ENCODE measurements at places on chromosomes 3 and 15. TPM values are rescaled to one million over a fixed set of nuclear protein-coding genes. Genes with fewer than 3 reads are reported as not detected.

- DNase-seq = no peak
Measured at GRCh38 chr3:127439621-127440020, 150.9 kb downstream of the TPRA1 start.

GRCh38 chr15:76901965-76902364 is 3.2 kb downstream of the SCAPER start:
- no peak for DNase-seq

Gene CPEB1
- total RNA-seq = 0.75 TPM

DNA sequence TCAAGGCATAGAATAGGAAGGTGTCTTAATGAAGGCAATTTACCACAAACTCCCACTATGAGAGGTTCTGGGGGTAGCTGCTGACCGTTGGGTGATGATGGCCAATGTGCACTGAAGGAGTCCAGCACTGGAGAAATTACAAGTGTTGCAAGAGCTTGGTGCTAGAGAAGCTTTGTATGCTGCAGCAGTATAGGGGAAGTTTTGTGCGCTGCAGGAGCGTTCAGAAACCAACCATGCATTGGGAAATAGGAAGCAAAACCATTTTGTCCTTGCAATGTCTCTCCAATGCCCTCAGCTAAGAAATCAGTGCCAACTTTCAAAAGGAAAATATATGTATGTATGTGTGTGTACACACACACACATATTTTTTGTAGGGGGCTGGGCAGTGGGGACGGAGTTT is 441.6 kb upstream of the NAALADL2 start:
- DNase-seq = no peak

DNA sequence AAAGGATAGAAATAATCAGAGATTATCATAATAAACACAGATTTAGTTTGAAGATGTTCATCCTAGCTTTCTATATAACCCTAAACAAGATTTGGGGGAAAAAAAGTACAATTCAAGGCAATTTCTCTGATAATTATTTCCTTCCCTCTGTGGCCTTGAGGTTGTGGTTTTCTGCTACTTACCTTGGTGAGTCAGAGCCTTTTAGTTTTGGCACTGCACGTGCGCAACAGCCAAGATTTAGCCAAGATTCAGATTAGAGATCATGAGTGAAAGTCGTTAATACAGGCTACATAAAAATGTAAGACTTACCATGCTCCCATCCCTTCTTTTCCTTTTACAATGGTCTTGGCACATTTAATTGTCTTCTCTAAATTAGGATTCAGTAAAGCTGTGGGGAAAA is 6.7 kb downstream of the LYZL4 start:
- DNase-seq = no peak

DNA sequence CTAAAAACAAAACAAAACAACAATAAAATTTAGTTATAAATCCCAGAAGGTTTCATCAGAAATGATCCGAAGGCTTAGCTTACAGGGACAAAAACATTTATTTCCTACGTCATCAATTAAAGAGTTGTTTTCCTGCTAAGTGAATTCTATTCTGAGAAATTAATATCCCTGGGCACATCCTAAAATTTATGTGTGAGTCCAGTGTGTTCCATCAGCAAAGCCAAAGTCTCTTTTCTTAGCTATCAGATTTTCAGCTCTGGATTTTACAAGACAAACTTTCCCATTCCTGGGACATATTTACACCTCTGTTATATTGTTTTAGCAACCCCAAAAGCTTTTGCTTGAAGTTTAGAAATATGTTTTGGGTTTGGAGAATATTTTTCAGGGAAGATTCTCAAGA is 4.4 kb upstream of the TMC3 start:
- DNase-seq = no peak

DNA sequence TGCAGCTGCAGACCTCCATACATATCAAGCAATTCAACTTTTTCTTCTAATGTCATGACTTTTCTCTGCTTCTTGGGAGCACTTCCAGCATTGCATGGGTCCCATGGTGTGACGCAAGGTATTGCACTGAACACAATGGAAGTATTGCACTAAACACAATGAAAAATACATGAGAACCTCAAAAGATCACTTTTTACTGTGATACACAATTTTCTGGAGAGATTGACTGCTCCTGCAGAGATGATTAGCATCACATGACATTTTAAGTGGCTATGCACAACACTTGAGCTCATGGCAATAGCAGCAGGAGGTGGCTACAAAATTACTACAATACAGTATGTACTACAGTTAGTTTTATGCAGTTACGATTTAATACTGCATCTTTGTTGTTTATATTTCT is 113.5 kb upstream of the BHLHE40 start:
- no peak for DNase-seq

- no peak for DNase-seq
Measured at GRCh38 chr3:140758791-140759444, 81.1 kb downstream of the TRIM42 start.

GRCh38 chr3:108380128-108380795 is 83.9 kb downstream of the HHLA2 start:
- no peak for DNase-seq

- no peak for DNase-seq
Measured at GRCh38 chr3:89173546-89173945, 66.1 kb downstream of the EPHA3 start.

Gene NOX5
- 0.08 TPM for total RNA-seq

Gene ANKUB1
- not detected for total RNA-seq

Gene MED12L
- total RNA-seq = 0.86 TPM

Gene ATP13A5
- total RNA-seq = not detected

Gene FOXB1
- not detected for total RNA-seq

- DNase-seq = no peak
Measured at GRCh38 chr15:33159726-33160453, 34.6 kb downstream of the FMN1 start.

Gene TPRG1
- 8.8 TPM for total RNA-seq

GRCh38 chr3:16908016-16908807 is 23.5 kb downstream of the PLCL2 start:
- DNase-seq = no peak

Gene PSTPIP1
- total RNA-seq = 3.5 TPM

DNA sequence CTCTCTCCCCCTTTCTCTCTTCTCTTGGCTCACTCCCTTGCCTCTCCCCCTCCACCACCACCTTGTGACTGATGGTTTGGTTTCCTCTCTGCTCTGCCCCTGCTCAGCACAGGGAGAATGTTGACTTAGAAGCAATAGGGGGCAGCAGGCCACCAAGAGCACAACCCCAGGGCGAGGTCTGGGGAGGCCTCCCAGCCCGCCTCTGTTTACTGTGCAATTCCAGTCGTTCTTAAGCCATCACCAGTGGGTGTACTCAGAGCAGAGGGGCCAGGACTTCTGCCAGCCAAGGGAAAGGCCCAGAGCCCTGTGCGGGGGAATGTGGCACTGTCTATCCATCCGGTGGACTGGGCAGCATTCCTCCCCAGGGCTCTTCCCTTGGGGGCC is 5.7 kb upstream of the APEH start:
- DNase-seq = no peak

DNA sequence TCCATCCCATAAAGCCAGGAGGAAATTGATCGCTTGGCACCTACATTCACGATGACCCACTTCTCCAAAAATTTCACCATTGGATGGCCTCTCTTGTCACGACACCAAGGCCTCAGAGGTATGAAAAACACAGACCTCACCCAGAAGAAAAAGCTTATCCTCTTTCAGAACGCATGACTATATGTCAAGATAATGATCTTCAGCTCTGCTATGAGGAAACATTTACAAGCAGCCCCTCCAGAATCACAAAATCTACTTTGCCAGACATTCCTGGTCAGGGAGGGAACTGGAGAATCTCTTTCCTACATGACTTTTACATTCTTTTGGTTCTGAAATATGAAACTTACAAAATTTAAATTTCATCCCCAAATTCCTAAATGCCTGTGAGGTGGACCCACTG is 122.7 kb downstream of the WNT5A start:
- no peak for DNase-seq

DNA sequence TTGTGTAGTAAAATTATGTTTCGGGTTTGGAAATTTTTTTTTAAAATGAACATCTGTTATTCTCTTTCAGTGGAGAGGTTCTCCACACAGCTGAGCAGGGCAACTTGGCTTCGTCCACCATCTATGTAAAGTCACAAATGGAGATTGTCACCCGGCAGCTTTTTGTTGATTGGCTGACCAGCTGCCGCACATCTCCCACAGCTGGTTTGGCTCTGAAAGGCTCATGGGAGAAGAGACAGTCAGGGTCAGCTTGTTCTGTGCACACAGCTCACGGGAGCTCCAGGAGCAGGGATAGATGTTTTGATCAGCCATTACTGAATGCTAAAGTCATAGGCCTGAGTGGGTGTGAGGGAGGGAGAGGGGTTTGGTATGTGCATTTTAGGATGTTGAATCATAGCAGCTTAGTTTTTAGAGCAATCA is 12.9 kb upstream of the CCDC80 start:
- DNase-seq = peak; percentile 77

GRCh38 chr3:157323360-157323759 is 113.3 kb upstream of the PTX3 start:
- no peak for DNase-seq

GRCh38 chr3:147940405-147941193 is 531.4 kb downstream of the ZIC1 start:
- no peak for DNase-seq

DNA sequence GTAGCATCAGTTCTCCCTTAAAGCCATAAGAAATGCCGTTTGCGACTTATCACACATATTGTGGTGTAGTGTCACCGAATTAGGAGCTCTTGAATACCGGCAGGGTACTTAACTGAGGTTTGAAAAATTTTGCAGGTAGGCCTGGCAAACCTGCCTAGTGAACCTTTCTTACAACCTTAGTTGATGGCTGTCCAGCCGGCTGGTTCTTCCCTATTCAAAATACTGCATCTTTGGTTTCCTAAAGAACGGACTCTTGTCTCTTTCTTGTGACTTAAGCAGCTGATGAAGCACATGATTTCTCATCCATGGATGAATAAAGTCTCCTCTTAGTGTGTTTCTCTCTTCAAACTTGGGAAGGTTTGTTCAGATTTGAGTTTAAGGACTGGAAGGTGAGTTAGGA is 1.5 kb downstream of the RAB7A start:
- DNase-seq = no peak

GRCh38 chr3:100226712-100227429 is 33.9 kb upstream of the TBC1D23 start:
- no peak for DNase-seq

Gene LMAN1L
- total RNA-seq = 11.2 TPM

GRCh38 chr15:60932051-60932915 is 296.8 kb downstream of the RORA start:
- DNase-seq = no peak

Data from heart left ventricle (tissue), 16 donors.